ENCODE measurements at places on chromosomes 13 and 19.

- no peak for DNase-seq
Measured at GRCh38 chr13:53124623-53125022, 96.0 kb downstream of the OLFM4 start.

DNA sequence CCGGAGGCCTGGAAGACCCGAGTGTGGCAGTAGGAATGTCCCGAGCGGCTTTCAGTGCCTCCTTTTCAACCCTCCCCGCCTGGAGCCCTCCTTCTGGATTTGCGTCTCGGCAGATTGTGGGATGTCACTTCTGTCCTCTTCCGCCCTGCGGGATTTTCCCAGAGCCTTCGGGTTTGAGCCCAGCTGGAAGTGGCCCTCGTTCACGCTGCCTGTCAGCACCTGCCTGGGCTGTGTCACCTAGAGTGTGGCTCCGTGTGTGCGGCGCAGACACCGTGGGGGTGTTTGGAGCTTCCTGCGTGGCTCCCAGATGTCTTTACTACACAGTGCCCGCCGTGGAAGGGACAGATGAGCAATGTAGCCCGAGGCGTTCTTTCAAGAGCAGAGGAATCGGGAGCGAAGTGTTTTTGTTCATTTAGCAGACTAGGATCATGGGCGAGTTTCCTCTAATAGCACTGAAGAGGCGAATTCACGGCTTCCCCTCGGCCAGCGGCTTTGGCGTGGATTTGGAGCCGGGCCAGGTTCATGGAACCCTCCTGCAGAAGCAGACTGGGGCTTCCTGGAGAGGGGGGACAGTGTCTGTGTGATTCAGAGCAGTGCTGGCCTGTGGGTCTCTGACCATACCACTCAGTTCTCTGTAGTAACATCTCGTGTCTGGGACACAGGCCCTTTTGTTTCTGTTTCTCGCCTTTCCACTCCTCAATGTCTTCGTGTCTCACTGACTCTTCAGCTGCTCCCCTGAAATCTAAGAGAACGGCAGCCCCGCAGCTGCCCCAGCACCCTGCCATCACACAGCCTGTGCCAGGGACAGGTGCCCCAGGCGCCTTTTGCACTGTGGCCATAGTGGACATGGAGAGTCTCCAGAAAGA, 68.0 kb downstream of the KDM4B start:
- DNase-seq, result no peak

DNA sequence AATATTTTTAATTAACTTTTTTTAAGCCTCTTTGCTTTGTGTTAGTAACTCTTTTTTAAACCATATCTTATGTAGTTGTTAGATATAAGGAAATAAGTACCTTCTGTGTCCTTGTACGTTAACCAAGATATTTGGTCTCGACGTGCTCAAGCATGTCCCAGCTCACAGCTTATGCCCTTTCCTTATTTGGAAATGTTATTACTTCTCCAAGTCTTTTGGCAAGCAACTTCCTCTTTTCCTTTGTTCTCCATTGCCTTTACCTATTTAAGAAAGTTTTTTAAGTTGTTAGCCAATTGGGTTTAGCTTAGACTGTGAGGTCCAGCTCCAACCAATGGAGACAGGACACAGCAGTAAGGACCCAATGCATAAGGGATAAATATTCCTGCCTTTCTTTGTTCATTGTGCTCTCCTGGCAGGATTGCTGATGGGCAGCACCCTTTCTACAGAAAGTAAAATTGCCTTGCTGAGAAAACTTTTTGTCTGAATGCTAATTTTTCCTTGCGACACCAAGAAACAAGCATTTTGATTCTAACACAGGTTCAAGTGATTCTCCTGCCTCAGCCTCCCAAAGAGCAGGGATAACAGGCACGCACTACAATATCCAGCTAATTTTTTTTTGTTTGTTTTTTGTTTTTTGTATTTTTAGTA, 5.2 kb downstream of the DKKL1 start:
- DNase-seq, result no peak

- DNase-seq, result no peak
Measured at GRCh38 chr13:48492096-48492440, 40.8 kb downstream of the RCBTB2 start.

- peak; percentile 54 for DNase-seq
Measured at GRCh38 chr19:49391581-49392399, 3.7 kb downstream of the KASH5 start.

DNA sequence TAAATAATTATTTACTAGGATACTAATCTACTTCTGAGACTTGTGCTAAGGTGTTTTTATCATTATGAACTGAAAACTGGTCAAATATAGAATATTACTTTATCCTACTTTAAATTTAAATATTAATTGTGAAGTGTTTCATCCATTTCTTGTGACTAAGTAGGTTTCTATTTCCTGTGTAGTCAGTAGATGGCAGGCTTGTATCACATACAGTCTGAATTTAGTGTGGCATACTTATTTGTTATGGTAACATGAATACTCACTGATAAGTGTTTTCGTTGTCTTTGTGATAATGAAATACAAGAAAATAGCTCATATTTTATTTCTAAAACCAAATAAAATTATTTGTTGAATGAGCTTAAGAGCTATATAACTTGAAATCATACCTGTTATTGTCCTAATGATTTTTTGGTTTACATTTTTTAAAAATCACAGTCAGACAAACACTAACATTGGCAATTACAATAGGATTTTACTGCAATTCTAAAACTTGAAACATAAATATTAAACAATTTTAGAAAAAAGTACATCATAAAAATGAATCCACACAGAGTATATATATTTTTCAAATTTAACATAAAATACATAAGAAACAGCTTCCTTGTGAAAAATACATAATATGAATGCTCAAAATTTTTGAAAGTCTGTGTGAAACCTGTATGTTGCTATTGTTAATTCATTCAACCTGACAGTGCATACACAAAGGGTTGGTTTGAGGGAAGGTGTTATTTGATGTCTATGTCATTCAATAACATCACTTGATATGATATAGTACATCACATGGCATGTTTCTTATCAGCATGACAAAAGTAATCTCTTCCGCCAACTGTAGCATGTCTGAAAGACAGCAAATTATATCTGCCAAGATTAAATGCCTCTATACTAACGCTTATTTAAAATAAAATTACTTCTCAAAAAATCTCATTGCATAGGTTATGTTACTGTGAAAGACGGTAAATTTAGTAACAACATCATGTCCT, 904.8 kb upstream of the PCDH20 start:
- no peak for DNase-seq

- no peak for DNase-seq
Measured at GRCh38 chr13:30841154-30841553, 64.9 kb upstream of the MEDAG start.

- DNase-seq, result no peak
Measured at GRCh38 chr19:5969476-5969875, 8.5 kb downstream of the RANBP3 start.

- DNase-seq, result no peak
Measured at GRCh38 chr19:46733690-46734292, 12.1 kb upstream of the FKRP start.

DNA sequence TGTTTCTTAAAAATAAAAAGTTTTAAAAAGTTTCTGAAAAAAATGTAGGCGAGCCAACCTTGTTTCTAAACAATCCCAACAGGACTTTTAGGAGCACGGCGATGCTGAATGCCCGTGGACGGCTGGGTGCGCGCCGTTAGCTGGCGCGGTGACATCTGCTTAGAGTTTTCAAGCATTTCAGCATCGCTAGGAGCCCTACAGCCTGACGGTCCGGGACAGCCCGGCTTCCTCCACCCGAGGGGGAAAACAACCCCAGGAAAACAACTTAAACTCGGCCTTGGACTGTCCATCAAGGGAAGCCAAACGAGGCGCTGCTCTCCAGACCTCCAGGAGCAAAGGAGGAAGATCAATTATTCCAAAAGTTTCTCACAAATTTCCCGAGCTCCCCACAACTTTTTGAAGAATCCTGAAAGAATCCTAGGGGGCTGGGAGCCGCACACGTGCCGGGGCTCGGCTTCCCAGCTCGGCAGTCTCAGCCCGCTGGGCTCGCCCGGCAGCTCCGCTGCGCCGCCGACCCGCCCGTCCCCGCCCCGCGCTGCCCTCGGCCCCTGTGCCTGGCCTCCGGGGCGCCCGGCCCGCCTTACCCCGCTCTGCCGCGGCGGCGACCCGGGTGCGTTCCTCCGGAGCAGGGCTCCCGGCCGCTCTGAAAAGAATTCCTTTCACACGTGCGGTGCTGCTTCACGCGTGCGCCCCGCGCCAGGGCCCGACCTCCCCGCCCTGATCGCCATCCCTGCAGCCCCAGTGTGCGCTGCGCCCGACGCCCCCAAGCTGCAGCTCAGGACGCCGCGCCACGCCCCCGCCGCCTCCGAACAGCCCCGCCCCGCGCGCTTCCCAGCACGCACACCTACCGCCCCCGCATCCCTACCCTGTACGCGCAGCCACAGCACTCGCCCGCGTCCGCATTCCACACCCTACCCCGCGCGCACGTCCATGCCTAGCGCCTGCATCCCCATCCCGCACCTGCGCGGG, at the start of gene GJA3:
Gene GJA3 (minus strand): TSS at position 747 of the 969 bp plus-strand sequence. CDS start 17,764 bp downstream, outside the sequence.
- DNase-seq, result no peak

DNA sequence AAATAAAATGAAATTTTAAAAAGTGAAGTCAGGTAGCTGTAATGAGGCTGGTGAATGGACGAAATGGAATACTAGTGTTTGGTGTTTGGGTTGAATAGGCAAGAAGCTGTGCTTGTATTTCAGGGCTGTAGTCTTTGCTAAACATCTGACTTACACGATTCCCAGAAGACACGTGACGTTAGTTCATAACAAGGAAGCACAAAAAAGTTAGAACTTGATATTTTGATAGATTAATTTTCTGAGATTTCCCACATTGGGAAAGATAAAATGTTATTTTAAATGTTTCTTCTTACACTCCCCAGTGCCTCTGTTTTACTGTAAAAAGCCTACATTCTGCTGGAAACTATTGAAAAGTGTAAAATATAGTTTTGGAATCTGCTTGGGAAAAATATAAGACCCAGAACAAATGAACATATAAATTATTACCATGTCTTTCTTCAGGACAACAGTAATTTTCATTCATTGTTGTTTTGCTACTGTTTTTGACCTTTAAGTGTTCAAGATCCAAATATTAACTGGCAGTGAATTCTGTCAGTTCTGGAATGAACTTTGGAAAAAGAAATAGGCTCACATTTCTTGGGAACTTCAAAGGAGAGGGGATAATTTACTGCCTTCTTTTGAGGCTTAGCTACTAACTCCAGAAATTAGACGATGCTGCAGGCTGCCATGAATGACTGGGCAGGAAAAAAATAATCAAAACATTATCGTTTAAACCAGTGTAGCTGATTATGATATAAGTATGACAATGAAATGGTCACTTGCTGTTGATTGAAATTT, 241.3 kb downstream of the SLITRK6 start:
- DNase-seq, result no peak

GRCh38 chr13:38575427-38575826, 111.5 kb upstream of the FREM2 start:
- DNase-seq, result no peak

GRCh38 chr13:90640976-90641375, 706.5 kb upstream of the MIR17HG start:
- no peak for DNase-seq

- no peak for DNase-seq
Measured at GRCh38 chr13:51000571-51001260, 91.1 kb downstream of the RNASEH2B start.

- DNase-seq, result no peak
Measured at GRCh38 chr13:99722931-99723330, 221.7 kb downstream of the TM9SF2 start.

DNA sequence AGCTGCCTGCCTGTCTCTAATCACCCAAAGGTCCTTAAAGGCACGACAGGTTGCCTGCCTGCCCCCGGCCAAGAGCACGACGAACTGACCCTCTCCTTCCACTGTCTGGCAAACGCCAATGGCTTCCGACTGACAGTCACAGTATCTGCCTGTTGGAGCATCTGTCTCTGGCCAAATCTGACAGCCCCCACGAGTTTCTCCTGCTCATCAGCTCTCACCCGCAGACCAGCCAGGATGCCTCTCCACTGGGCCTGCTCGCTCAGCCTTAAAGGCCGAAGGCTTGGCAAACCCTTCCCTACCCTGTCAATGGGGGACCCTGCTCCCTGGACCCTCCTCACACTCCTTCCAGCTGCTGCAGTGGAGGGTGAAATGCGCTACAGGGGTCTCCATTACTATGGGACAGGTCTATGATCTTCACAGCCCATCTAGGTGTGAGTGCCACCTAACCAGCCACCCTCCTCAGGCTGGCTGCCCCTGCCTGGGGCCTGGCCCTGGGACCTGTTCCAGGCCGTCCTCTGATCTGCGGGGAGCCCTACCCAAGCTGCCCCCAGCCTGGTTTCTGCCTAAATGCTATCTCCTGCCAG, 932 bp downstream of the FAM83E start:
- DNase-seq, result no peak

DNA sequence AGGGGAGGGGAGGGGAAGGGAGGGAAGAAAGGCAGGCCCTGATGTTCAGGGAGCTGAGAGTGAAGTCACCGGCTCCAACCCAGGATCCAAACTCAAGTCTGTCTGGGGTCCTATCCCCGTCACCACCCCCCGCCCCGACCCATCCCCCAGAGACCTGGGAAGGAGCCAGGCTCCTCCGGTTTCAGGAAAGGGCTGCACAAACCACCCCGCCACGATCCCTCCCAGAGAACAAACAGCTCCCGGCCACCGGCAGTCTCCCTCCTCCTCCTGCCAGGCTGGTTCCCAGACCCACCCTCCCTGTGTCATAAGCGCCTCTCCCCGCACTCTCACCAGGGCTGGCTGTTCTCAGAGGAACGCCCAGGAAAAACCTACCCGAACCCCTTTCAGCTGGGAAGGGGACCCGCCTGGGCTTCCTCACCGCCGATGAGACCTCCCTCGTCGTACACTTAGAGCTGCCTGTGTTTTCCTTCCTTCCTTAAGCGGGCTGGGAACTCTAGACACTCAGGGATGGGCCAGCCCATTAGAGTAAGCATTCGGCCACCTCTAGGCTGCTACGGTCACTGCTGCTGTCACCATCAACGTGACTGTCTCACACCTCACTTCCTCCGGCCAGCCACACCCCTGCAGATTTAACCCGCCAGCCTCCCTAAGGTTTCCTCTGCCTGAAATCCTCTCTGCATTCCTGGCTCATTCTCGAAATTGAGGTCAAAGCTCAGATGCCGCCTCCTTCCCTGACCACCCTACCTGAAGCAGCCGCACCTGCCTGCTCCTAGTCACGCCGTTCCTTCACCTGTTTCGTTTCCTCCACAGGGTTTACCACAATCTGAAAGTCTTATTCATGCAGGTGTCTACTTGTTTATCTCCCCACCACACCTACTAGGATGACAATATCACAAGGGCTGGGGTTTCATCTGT, 6.3 kb upstream of the RDH13 start:
- no peak for DNase-seq

DNA sequence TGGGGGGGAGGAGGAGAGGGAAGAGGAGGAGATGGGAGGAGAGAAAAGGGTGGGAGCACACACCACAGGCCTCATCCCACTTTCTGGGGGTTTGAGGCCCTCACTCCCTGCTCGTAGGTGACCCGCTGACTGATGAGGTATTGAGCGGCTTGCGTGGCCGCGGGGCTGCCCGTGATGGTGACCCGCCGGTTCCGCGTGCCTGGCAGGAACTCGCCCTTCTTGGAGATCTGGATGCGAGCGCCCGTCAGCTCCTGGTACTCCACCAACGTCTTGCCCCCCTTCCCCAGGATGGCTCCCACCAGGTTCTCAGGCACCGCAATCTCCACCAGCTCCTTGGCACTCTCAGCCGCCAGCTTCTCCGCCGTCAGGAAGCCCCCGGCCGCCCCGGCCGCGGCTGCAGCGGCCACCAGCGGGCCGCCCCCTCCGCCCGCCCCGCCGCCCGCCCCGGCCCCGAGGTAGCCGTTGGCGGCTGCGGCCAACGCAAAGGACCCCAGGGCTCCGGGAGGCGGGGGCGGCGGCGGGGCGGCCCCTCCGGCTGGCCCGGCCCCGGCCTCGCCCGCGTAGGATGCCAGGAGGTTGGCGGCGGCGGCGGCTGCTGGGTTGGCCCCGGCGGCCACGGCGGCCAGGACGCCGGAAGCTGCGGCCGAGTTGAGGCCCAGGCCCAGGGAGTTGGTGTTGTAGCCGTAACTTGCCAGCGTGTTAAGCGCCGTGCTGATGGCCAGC, 25.4 kb upstream of the NANOS2 start:
- no peak for DNase-seq

Measured in stimulated activated CD4-positive, alpha-beta T cell treated with anti-CD3 and anti-CD28 coated beads, TNF-alpha, amount 100 ng/mL, for 24 hours (primary cell).